DMS53 (cell line): ENCODE measurements at places on chromosomes 16 and 17.

DNA sequence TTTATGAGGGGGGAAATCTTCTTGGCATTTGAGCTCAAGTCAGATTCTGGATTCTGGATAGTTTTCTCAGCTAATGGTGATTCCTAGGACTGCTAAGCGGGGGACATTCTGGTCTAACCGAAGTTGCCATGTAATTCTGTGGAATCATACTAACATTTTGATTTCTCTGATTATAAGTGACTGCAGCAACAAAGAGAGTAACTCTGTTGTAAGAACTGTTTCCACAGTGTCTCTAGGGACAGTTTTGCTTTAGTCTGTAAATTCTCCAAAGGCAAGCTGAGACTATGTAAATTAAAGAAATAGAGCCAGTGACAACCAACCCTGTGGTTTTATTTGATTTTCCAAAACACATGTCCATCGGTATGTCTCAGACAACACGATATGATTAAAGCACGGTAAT is 286.2 kb downstream of the IRX3 start:
- no peak for DNase-seq

DNA sequence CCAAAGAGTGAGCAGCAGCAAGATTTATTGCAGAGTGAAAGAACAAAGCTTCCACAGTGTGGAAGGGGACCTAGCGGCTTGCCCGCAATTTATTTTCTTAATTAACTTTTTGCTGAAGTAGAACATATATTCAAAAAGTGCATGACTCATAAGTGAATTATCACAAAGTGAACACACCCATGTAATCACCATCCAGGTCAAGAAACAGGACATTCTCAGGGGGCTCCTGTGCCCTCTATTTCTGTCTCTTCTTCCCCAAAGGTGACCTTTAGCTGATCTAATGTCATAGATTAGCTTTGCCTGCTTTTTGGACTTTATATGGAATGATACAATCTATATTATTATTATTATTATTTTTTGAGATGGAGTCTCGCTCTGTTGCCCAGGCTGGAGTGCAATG is 19.9 kb downstream of the ERAL1 start:
- no peak for DNase-seq

DNA sequence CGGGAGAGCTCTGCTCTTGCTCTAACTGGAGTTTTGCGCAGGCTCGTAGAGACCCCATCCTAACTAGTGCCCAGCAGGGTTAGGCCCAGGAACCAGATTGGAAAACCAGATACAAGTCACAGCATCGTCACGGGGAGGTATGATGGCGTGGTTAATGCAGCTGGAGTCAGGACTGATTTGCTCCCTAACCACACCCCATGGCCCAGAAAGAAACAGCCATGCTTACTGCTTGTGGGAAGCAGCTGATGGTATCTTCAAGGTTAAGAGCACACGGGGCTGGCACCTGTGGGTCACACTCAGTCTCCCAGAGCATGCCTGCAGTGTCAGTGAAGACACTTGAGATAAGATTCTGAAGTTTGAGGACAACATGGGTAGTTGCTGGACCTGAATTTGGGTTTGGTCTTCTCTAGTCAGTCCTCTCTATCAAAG is 60.2 kb downstream of the WIPI1 start:
- no peak for DNase-seq

GRCh38 chr17:2400474-2400866 is 390 bp downstream of the MNT start:
- peak; percentile 85 for DNase-seq

- DNase-seq: no peak
These were observed 16.5 kb downstream of the ZP2 start for GRCh38 chr16:21194771-21195301.

DNA sequence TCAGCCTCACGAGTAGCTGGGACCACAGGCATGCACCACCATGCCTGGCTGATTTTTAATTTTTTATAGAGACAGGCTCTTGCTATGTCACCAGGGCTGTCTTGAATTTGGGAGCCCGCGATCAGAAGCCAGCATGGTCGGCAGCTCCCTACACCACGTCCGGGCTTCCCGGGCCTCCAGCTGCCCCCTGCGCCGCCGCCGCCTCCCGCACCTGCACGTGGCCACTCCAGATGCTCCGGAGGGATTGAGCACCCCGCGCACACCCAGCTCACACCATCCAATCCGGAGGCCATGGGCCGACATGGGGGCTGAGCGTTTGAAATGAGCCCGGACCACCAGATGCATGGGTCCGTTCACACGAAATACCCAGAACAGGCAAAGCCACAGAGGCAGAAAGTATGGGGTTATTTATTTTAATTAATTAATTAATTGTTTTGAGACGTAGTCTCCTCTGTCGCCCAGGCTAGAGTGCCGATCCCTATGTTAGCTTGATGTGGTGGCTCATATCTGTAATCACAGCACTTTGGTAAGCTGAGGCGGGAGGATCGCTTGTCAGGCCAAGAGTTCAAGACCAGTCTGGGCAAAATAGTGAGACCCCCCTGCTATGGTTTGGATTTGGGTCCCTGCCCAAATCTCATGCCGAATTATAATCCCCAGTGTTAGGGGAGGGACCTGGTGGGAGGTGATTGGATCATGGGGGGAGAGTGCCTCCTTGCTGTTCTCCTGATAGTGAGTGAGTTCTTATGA is 17.1 kb upstream of the PDXDC1 start:
- no peak for DNase-seq

GRCh38 chr16:85126705-85127378 is 14.6 kb upstream of the CIBAR2 start:
- no peak for DNase-seq

GRCh38 chr16:6512512-6512911 is 820.1 kb upstream of the RBFOX1 start:
- DNase-seq: no peak

DNA sequence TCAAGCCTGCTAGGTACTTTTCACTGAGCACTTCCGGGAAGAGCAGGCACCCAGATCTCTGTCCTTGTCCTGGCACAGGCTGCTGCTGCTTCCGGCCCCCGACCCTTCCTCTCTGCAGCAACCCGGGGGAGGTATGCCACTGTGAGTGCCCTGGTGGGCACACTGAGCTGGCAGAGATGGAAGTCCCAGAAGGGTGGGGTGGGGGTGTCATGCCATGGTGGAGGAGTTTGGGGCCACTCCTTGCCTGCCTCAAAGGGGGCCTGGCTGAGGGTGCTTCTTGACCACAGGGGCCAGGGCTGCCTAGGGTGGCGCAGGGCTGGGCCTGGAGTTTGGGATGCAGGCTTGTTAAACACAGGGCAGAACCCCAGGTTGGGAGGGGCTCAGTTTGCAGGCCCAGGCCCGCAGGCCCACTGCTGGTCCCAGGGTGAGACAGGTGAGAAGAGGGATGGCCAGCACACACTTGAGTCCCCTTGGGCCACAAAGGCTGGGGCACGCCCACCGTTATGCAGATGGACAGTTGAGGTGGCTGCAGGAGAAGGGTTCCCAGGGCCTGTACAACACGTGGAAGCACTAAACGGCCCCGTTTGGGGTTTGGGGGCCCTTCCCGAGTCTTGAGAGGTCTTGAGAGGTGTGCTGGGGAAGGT is 8.7 kb downstream of the TMEM235 start:
- DNase-seq: no peak

DNA sequence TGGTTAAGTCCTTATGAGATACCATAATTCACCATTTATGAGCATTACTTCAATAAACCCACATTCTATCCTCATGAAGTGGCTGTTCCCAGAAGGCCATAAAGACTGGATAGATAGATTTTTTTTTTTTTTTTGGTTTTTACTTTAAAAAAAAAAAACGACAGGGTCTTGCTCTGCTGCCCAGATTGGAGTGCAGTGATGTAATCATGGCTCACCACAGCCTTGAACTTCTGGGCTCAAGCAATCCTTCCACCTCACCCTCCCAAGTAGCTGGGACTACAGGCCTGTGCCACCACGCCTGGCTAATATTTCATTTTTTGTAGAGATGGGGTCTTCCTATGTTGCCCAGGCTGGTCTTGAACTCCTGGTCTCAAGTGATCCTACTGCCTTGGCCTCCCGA is 102.3 kb downstream of the XYLT1 start:
- no peak for DNase-seq

DNA sequence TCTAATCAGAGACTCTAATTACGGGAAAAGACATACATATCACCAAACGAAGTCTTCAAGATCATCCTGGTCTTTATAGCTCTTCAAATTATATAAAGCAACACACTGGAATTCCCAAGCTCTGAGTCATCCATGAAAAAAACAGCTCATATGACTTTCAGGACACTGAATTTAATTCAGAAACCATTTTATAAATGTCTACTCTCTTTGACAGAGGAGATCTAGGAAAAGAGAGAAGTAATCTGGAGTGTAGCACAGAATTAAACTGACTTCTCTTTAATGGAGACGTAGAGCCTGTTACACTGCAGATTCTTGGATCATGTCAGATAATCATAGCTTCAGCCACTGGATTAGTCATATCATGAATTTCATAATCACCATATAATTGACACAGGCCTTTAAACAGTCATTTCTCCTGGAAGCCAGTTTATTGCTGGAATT is 86.8 kb upstream of the WSB1 start:
- no peak for DNase-seq

- peak; percentile 56 for DNase-seq
These were observed 67.1 kb downstream of the CLEC18A start for GRCh38 chr16:70018254-70018653.

DNA sequence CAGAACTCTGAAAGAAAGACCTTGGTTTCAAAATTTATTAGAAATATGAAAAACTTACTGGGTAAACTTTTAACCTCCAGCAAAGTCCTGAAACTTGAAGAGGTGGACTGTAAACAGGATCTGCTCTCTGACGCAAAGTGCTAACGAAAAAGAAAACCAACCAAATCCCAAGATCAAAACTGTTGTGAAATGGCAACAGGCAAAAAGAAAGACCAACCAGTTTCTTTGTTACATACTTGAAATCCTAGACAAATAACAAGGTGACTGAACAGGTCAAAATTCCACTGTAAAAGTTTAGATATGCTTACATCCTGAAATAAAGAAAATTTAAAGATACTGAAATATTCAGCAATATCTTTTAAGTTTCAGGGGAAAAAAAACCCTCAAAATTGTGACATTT is 44.2 kb downstream of the TRIM37 start:
- no peak for DNase-seq

GRCh38 chr17:75476752-75477489 is 20.5 kb downstream of the TMEM94 start:
- no peak for DNase-seq

DNA sequence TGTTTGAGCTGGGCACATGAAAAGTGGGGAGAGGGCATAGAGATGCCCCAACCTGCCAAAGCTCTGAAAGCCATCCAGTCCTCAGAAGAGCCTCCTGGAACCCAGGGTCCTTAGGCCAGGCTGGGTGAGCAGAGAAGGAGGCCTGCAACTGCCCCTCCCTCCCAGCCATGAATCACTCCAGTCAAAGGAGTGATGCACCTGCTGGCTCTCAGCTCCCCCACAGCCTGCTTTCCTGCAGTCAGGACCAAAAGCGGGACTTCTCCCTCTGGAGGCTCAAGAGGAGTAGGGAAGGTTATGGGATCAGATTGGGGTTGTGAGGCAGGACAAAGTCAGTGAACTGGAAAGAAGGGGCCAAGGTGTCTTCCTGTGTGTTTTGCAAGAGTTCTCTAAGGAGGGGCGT is 145.6 kb downstream of the TMEM132E start:
- no peak for DNase-seq

GRCh38 chr16:86366481-86366880 is 143.8 kb upstream of the FOXF1 start:
- DNase-seq: no peak

GRCh38 chr17:57337390-57337789 is 81.1 kb downstream of the MSI2 start:
- no peak for DNase-seq

- DNase-seq: no peak
These were observed 56.4 kb upstream of the SLC25A19 start for GRCh38 chr17:75345514-75346167.

DNA sequence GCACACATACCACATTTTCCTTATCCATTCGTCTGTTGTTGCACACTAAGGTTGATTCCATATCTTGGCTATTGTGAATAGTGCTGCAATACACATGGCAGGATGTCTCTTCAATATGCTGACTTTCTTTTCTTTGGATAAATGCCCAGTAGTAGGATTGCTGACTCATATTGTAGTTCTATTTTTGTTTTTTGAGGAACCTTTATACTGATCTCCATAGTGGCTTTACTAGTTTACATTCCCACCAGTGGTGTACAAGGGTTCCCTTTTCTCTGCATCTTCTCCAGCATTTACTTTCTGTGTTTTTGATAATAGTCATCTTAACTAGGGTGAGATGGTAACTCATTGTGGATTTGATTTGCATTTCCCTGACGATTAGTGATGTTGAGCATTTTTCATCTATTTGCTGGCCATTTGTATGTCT is 118.1 kb downstream of the STXBP4 start:
- peak; percentile 27 for DNase-seq

DNA sequence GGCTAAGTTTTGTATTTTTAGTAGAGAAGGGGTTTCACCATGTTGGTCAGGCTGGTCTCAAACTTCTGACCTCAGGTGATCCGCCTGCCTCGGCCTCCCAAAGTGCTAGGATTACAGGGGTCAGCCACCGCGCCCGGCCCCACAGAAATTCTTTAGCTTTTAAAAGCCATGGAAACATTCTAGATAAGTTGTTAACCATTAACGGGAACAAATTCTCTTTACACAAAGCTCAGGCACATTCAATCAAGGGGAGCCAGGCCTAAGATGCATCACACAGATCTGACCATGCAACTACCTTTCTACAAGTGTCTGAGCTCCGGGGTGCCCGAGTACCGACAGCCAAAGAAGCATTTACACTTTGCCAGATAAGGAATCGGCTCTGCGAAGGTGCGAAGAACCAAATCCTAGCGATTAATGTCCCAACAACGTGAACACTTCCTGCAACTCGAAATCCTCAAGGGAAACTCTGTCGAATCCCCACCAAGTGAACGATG is 1.0 kb downstream of the EMC8 start:
- peak; percentile 24 for DNase-seq

- DNase-seq: no peak
These were observed 27.3 kb downstream of the SRCIN1 start for GRCh38 chr17:38578229-38579082.

GRCh38 chr16:49275050-49275730 is 6.4 kb downstream of the CBLN1 start:
- no peak for DNase-seq

DNA sequence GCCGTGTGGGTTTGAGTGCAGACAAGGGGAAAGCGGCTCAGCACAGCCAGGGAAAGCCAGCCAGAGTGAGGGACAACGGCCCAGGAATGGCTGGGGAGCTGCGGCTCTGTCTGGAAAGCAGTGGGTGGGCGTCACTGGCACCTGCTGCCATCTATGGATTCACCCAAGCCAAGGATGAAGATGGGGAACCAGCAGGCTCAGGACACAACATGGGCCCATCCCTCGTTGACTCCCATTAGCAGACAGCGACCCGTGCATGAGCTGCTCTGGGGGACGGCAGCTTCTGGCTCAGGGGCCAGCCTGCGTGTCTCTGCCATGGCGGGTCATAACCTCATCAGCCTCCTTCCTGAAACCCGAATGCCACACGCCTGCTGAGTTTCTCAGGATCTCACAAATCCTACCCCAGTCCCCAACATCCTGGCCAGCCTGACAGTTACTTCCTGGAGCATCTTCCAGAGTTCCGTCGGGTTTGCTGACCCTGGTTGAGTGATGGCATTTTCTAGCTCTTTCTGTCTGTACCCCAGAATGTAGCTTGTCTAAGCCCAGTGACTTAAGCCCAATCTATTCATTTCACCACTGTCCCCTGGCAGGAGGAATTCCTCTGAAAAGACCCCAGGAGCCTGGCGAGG is 50.7 kb downstream of the SLC7A5 start:
- no peak for DNase-seq
